ENCODE measurements at places on chromosomes 1 and 21. TPM values are rescaled to one million over a fixed set of nuclear protein-coding genes. Genes with fewer than 3 reads are reported as not detected.

- peaks cover 38% of the 10 kb centered on the region for H3K4me1 ChIP-seq
- H3K36me3 ChIP-seq: peaks cover 4% of the 10 kb centered on the region
- H3K27ac ChIP-seq: peak overlapping the region; percentile 94
- peak; percentile 95 for DNase-seq
- no peaks in the 10 kb centered on the region for H3K27me3 ChIP-seq
Measured at GRCh38 chr1:169113613-169114119, 7.2 kb downstream of the ATP1B1 start.

GRCh38 chr1:1130206-1131120 lies 14.6 kb upstream of the C1orf159 start:
- H3K36me3 ChIP-seq: no peaks in the 10 kb centered on the region
- no peak for DNase-seq
- H3K27ac ChIP-seq: no peak overlapping the region
- peaks cover 3% of the 10 kb centered on the region for H3K27me3 ChIP-seq
- no peak overlapping the region for H3K4me3 ChIP-seq
- no peaks in the 10 kb centered on the region for H3K4me1 ChIP-seq

DNA sequence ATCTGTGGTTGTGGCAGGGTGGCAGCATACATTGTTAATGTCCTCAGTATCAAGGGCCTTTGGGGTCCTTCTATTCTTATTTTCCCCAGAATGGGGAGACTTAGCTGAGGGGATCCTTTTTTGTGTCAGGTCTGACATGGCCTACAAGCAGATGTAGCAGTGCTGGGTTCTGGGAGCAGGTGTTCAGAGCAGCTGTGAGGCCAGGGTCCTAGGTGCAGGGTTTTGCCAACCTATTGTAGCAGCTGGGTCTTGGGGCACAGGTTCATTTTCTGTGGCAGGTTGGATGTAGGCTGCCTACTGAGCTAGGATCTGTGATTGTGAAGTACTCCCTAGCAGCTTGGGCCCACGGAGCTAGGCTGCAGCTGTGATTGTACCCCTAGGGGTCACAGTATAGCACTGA lies 60.1 kb downstream of the DIPK1A start:
- H3K4me1 ChIP-seq: peaks cover 1% of the 10 kb centered on the region
- DNase-seq: no peak
- H3K27me3 ChIP-seq: no peaks in the 10 kb centered on the region
- no peak overlapping the region for H3K4me3 ChIP-seq
- no peak overlapping the region for H3K27ac ChIP-seq
- H3K36me3 ChIP-seq: no peaks in the 10 kb centered on the region

DNA sequence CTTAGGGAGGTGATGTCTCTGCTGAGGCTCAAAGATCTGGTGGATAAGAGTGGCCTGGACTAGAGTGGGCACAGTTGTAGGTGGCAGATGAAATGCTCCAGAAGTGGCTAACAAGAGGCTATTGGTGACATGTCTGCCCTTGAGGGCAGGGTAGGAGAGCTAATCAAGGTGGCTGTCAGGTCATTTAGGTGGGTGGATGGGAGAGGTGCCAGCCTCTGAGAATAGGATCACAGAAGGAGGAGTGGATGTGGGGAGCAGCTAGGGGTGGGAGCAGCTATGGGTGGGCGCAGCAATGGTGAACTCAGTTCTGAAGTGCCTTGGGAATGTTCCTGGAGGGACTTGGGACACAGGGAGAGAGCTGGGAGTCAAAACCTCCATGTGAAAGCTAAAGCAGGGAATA lies 142.0 kb upstream of the GRIK3 start:
- H3K27me3 ChIP-seq: no peaks in the 10 kb centered on the region
- H3K36me3 ChIP-seq: no peaks in the 10 kb centered on the region
- no peak overlapping the region for H3K4me3 ChIP-seq
- no peak overlapping the region for H3K27ac ChIP-seq
- no peaks in the 10 kb centered on the region for H3K4me1 ChIP-seq
- no peak for DNase-seq

DNA sequence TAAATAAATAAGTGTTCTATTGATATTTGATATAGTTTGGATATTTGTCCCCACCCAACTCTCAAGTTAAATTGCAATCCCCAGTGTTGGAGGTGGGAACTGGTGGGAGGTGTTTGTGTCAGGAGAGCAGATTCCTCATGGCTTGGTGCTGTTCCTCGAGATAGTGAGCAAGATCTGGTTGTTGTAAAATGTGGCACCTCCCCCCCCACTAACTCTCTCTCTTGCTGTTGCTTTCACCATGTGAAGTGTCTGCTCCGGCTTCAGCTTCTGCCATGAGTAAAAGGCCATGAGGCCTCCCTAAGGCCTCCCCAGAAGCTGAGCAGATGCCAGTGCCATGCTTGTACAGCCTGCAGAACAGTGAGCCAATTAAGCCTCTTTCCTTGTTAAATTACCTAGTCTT lies 20.8 kb downstream of the FRRS1 start:
- no peaks in the 10 kb centered on the region for H3K4me1 ChIP-seq
- no peak overlapping the region for H3K4me3 ChIP-seq
- H3K36me3 ChIP-seq: 0 out of 2 replicates have a peak, but pooled peaks cover 2% of the 10 kb centered on the region
- no peak overlapping the region for H3K27ac ChIP-seq

GRCh38 chr21:43768868-43769167 lies 7.3 kb downstream of the CSTB start:
- H3K36me3 ChIP-seq: peaks cover 8% of the 10 kb centered on the region
- H3K4me3 ChIP-seq: no peak overlapping the region
- H3K4me1 ChIP-seq: peaks cover 14% of the 10 kb centered on the region
- H3K27me3 ChIP-seq: no peaks in the 10 kb centered on the region
- H3K27ac ChIP-seq: no peak overlapping the region
- no peak for DNase-seq

DNA sequence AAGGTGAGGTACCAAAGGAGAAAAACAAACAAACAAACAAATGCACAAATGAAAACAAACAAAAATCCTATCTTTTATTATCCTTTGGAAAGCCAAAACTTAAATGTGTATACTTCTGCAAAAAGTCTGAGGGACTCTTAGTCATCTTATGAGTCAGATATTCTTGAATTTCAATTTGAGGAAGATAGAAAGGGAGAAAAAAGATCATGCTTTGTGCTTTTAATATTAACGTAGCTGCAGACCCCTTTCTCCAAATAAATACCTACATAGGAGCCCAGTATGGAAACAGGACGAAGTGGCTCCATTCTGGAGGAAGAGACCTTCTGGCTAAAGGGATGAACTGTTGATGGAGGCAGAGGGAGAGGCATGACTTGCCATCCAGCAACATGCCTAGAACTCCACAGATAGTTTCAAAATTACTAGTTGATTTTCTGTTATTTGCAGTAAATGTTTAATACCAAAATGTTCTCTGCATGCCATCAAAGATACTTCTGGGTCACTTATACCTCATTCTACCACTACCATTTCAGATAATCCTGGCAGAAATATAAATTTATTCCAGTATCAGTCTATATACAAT lies 25.4 kb downstream of the NUP210L start:
- peak; percentile 26 for DNase-seq
- no peak overlapping the region for H3K4me3 ChIP-seq
- no peaks in the 10 kb centered on the region for H3K36me3 ChIP-seq
- no peaks in the 10 kb centered on the region for H3K27me3 ChIP-seq
- no peaks in the 10 kb centered on the region for H3K4me1 ChIP-seq
- no peak overlapping the region for H3K27ac ChIP-seq

GRCh38 chr21:32578107-32578691 lies 7.1 kb downstream of the TCP10L start:
- peaks cover 46% of the 10 kb centered on the region for H3K27me3 ChIP-seq
- no peaks in the 10 kb centered on the region for H3K36me3 ChIP-seq
- peak; percentile 9 for DNase-seq
- H3K4me1 ChIP-seq: no peaks in the 10 kb centered on the region
- no peak overlapping the region for H3K4me3 ChIP-seq

GRCh38 chr21:26148840-26149354 lies 21.7 kb downstream of the APP start:
- H3K27ac ChIP-seq: peak overlapping the region; percentile 69
- DNase-seq: peak; percentile 69
- H3K4me1 ChIP-seq: peaks cover 17% of the 10 kb centered on the region
- H3K36me3 ChIP-seq: no peaks in the 10 kb centered on the region
- no peak overlapping the region for H3K4me3 ChIP-seq

GRCh38 chr1:15970911-15971310 lies 5.0 kb downstream of the ZBTB17 start:
- H3K4me3 ChIP-seq: no peak overlapping the region
- no peaks in the 10 kb centered on the region for H3K27me3 ChIP-seq
- peaks cover 15% of the 10 kb centered on the region for H3K4me1 ChIP-seq
- H3K27ac ChIP-seq: no peak overlapping the region
- H3K36me3 ChIP-seq: peaks cover 30% of the 10 kb centered on the region

Gene TTLL7
- 13.3 TPM for total RNA-seq

Gene ZFP69B
- total RNA-seq: 6.8 TPM

Gene CYP4A22
- not detected for total RNA-seq

Gene KIF26B
- total RNA-seq: 0.83 TPM

Gene RGS8
- not detected for total RNA-seq

Measured in IMR-90 (cell line).